ENCODE measurements at places on chromosomes 5 and 9.

- DNase-seq, result no peak
- H3K4me1 ChIP-seq, result no peaks in the 10 kb centered on the region
- H3K4me3 ChIP-seq, result no peak overlapping the region
- H3K36me3 ChIP-seq, result no peaks in the 10 kb centered on the region
- no peaks in the 10 kb centered on the region for H3K27me3 ChIP-seq
Measured at GRCh38 chr9:130346431-130346830, 80.9 kb downstream of the HMCN2 start.

DNA sequence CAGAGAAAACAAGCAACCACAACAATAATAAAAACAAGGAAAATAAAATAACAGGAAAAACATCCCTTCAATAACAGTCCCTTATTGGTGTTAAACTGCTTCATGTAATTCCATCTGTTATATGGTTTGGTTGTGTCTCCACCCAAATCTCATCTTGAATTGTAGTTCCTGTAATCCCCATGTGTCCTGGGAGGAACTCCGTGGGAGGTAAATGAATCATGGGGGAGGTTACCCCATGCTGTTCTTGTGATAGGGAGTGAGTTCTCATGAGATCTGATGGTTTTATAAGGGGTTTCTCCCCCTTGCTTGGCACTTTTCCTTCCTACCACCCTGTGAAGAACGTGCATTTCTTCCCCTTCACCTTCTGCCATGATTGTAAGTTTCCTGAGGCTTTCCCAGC lies 369.8 kb downstream of the TMEM232 start:
- DNase-seq, result no peak
- no peaks in the 10 kb centered on the region for H3K36me3 ChIP-seq
- no peaks in the 10 kb centered on the region for H3K4me1 ChIP-seq

DNA sequence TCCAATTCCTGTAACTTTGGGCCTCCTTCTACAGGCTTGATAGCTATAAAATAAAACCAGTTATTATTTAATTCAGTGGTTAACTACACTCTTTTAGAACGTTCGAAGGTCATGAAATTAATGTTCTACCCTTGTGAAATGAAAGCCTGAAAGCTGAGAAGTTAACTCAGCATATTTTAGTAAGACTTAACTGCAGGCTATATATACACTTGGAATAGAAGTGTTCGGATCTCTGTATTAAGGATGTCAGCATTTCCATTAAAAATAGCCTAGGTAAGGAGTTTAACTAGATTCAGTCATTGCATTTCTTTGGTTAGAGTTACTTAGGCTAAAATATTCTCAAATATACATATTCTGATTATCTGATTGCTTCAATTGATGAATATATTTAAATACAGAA lies 229.2 kb downstream of the MRPS30 start:
- no peak overlapping the region for H3K4me3 ChIP-seq
- no peaks in the 10 kb centered on the region for H3K4me1 ChIP-seq
- DNase-seq, result no peak

DNA sequence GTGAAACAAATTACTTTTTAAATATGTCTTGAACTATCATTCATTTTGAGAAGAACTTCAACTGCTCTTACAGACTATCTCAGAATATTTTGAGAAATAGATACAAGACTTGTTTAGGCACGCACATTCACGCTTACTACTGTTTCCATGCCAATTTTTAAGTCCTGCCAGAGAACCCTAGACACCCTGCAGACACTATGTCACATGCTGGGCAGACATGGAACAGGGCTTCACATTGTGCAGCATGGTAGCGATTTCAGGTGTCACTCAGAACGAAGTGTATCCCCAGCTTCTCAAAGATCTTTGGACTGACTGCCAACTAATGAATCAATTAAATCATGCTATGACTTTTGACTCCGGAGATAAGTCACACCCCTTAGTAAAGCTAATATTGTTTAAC lies 128.7 kb upstream of the SLC27A6 start:
- DNase-seq, result no peak
- H3K36me3 ChIP-seq, result no peaks in the 10 kb centered on the region
- no peak overlapping the region for H3K27ac ChIP-seq
- H3K4me1 ChIP-seq, result no peaks in the 10 kb centered on the region

DNA sequence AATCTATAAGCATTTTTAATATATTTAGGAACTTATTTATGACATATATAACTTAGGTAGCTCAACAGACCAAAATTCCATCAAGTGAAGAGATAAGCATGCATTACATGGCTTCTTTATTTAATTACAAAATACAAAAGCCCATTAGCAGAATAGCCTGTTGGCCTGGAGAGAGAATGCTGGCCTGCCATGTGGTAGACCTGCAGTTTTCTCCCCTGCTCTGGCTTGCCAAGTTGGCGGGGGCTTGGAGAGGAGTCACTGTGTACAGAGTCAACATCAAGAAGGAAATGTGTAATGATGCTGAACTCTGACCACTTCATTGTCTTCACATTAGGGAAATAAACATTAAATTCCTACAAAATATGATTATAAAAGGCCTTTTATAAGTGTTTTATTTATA lies 69.8 kb upstream of the CNTLN start:
- H3K27me3 ChIP-seq, result no peaks in the 10 kb centered on the region
- no peak overlapping the region for H3K27ac ChIP-seq
- no peaks in the 10 kb centered on the region for H3K36me3 ChIP-seq
- DNase-seq, result no peak

DNA sequence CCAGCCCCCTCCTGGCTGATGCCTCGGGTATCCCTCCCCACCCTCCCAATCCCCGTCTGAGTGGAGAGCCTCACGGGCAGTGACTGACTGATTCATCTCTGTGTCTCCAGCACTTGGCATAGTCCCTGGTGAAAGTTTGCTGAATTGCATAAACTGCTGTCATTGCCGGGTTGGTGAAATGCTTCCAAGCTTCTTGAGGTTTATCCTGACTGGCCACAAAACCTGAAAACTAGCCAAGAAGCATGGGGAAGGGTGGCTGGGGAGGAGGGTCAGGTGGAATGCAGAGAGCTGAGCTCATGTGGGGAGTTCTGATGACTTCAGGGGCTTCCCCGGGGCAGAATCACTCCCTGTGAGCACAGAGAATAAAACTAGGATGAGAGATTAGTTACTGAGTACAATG lies 56.9 kb upstream of the GGTA1 start:
- peaks cover 8% of the 10 kb centered on the region for H3K4me1 ChIP-seq
- H3K36me3 ChIP-seq, result no peaks in the 10 kb centered on the region
- H3K4me3 ChIP-seq, result no peak overlapping the region
- H3K27me3 ChIP-seq, result no peaks in the 10 kb centered on the region
- H3K27ac ChIP-seq, result peak overlapping the region; percentile 85

DNA sequence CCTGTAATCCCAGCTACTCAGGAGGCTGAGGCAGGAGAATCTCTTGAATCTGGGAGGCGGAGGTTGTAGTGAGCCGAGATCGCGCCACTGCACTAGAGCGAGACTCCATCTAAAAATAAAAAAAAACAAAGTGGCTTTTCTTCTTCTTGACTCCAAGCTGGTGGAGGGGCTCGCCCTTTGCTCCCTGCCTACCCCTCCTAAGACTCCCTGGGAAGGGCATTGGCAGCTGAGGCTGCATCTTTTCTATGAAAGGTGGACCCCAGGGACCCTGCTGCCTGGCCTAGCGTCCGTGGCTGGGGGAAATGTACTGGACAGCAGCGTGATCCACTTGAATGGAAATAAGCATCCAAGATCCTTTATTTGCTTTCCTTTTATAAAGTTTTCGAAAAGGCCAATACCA lies 24.0 kb downstream of the ROPN1L start:
- no peak overlapping the region for H3K4me3 ChIP-seq
- H3K36me3 ChIP-seq, result no peaks in the 10 kb centered on the region
- H3K27ac ChIP-seq, result no peak overlapping the region
- H3K4me1 ChIP-seq, result no peaks in the 10 kb centered on the region

DNA sequence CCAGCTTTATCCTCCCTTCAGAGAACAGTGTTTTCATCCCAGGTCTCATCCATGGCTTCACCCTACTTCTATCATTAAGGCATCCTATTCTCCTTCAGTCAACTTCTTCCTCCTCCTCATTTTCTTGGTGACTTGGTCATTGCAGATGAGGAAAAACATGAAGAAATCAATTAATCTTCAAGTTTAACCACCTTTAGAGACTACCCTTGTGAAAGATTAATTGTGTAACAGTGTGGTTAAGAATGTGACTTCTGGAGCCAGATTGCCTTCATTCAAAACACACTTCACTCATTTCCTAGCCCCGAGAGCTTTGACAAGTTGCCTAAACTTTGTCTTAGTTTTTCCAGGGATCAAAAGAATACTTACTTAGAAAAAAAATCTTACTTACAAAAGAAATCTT lies 110.0 kb downstream of the STK32A start:
- H3K36me3 ChIP-seq, result no peaks in the 10 kb centered on the region
- H3K4me1 ChIP-seq, result no peaks in the 10 kb centered on the region
- H3K27me3 ChIP-seq, result no peaks in the 10 kb centered on the region
- no peak for DNase-seq
- H3K4me3 ChIP-seq, result no peak overlapping the region
- no peak overlapping the region for H3K27ac ChIP-seq

GRCh38 chr9:99678566-99678965 lies 143.1 kb upstream of the NR4A3 start:
- H3K4me1 ChIP-seq, result no peaks in the 10 kb centered on the region
- no peaks in the 10 kb centered on the region for H3K36me3 ChIP-seq
- H3K27ac ChIP-seq, result no peak overlapping the region
- DNase-seq, result no peak
- H3K27me3 ChIP-seq, result no peaks in the 10 kb centered on the region
- H3K4me3 ChIP-seq, result no peak overlapping the region

GRCh38 chr9:107733523-107733894 lies 243.9 kb upstream of the KLF4 start:
- H3K4me1 ChIP-seq, result peaks cover 8% of the 10 kb centered on the region
- no peak for DNase-seq
- H3K27me3 ChIP-seq, result no peaks in the 10 kb centered on the region
- no peaks in the 10 kb centered on the region for H3K36me3 ChIP-seq
- H3K27ac ChIP-seq, result peak overlapping the region; percentile 60
- H3K4me3 ChIP-seq, result peak overlapping the region; percentile 38

GRCh38 chr5:175447571-175447970 lies 3.6 kb upstream of the DRD1 start:
- H3K27ac ChIP-seq, result no peak overlapping the region
- no peaks in the 10 kb centered on the region for H3K36me3 ChIP-seq
- DNase-seq, result no peak
- H3K27me3 ChIP-seq, result no peaks in the 10 kb centered on the region
- H3K4me3 ChIP-seq, result no peak overlapping the region
- peaks cover 8% of the 10 kb centered on the region for H3K4me1 ChIP-seq

- no peak for DNase-seq
- H3K4me3 ChIP-seq, result no peak overlapping the region
- H3K27me3 ChIP-seq, result no peaks in the 10 kb centered on the region
- no peaks in the 10 kb centered on the region for H3K4me1 ChIP-seq
- H3K27ac ChIP-seq, result no peak overlapping the region
Measured at GRCh38 chr9:36659500-36659899, 86.8 kb downstream of the MELK start.

GRCh38 chr9:13960011-13960765 lies 353.8 kb downstream of the NFIB start:
- no peak overlapping the region for H3K27ac ChIP-seq
- H3K27me3 ChIP-seq, result no peaks in the 10 kb centered on the region

- peak overlapping the region; percentile 91 for H3K27ac ChIP-seq
- H3K4me1 ChIP-seq, result peaks cover 5% of the 10 kb centered on the region
- DNase-seq, result no peak
- H3K4me3 ChIP-seq, result no peak overlapping the region
- no peaks in the 10 kb centered on the region for H3K27me3 ChIP-seq
Measured at GRCh38 chr5:172411484-172412072, 42.7 kb downstream of the SH3PXD2B start.

DNA sequence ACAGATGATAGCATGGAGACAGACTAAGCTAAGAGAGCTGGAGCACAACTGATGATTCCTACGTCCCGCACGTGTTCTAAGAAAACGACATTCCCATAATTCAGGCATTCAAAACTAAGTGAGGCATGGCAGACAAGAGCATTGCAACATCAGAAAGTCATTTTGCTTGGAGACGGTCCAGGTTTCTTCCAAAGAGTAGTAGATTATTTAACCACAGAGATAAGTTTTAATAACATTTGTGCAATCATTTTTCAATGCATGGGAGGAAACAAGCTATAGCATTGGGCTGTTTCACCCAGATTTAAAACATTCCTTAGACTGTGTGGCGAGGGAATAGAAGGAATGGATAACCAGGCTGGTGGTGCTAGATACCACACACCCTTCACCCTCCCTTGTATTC lies 117.2 kb downstream of the APBA1 start:
- H3K27me3 ChIP-seq, result no peaks in the 10 kb centered on the region
- H3K36me3 ChIP-seq, result no peaks in the 10 kb centered on the region
- H3K4me1 ChIP-seq, result no peaks in the 10 kb centered on the region
- H3K27ac ChIP-seq, result no peak overlapping the region
- no peak overlapping the region for H3K4me3 ChIP-seq
- DNase-seq, result no peak

- no peaks in the 10 kb centered on the region for H3K36me3 ChIP-seq
- H3K4me3 ChIP-seq, result no peak overlapping the region
- no peaks in the 10 kb centered on the region for H3K27me3 ChIP-seq
- H3K27ac ChIP-seq, result no peak overlapping the region
- no peaks in the 10 kb centered on the region for H3K4me1 ChIP-seq
Measured at GRCh38 chr5:100802208-100802607, 100.9 kb downstream of the ST8SIA4 start.

DNA sequence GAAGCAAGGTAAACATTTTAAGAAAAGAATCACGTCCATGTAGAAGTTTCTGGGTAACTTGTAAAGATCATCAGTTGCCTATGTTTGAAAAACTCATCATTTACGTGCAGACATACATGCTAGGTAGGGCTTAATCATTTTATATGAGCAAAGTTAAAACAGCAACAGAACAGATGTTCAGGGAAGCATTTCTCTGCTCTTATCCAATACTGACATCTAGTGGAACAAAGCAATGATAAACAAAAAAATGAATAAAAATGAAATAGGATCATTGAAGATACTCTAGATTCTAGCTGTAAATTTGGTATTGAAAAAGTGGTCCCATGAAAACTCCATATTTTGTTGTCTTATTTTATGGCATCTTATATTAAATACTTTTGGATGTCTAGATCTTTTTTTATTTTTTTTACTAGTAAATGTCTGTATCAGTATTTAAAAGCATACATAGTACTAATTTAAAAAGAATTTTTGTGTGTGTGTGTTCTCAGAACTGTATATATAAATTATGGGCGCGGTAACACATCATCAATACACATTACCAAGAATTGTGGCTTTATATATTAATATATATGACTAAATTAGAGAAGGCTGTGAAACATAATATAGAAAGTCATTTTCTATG lies 1050.2 kb downstream of the CDH12 start:
- H3K36me3 ChIP-seq, result no peaks in the 10 kb centered on the region
- H3K27ac ChIP-seq, result no peak overlapping the region
- no peak for DNase-seq
- H3K27me3 ChIP-seq, result no peaks in the 10 kb centered on the region
- H3K4me3 ChIP-seq, result no peak overlapping the region
- no peaks in the 10 kb centered on the region for H3K4me1 ChIP-seq

- H3K27ac ChIP-seq, result no peak overlapping the region
- H3K4me1 ChIP-seq, result no peaks in the 10 kb centered on the region
- no peaks in the 10 kb centered on the region for H3K36me3 ChIP-seq
- no peak overlapping the region for H3K4me3 ChIP-seq
- no peaks in the 10 kb centered on the region for H3K27me3 ChIP-seq
Measured at GRCh38 chr5:73768-74502, 18.0 kb upstream of the PLEKHG4B start.

DNA sequence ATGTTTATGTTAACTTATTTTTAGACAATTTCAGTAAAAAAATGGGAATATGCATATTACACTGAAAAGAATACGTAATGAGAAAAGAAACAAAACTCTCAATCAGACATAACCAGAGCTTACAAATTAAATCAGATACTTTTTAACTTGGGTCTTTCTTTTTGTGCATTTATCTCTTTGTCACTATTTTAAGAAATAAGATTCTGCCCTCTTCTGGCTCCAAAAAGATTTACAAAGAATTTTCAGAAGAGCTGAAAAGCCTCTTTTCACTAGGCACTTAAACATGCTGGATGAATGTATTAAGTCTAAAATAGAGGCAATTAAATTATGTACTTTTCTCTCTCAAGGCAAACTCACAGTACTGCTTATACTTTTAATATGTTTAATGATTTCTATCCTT lies 55.5 kb downstream of the CEP120 start:
- no peak for DNase-seq
- H3K27me3 ChIP-seq, result no peaks in the 10 kb centered on the region
